Stimulated activated CD4-positive, alpha-beta T cell treated with anti-CD3 and anti-CD28 coated beads, Interleukin-4, amount 100 ng/mL, for 48 hours (primary cell): ENCODE measurements at places on chromosomes 1 and 21.

DNA sequence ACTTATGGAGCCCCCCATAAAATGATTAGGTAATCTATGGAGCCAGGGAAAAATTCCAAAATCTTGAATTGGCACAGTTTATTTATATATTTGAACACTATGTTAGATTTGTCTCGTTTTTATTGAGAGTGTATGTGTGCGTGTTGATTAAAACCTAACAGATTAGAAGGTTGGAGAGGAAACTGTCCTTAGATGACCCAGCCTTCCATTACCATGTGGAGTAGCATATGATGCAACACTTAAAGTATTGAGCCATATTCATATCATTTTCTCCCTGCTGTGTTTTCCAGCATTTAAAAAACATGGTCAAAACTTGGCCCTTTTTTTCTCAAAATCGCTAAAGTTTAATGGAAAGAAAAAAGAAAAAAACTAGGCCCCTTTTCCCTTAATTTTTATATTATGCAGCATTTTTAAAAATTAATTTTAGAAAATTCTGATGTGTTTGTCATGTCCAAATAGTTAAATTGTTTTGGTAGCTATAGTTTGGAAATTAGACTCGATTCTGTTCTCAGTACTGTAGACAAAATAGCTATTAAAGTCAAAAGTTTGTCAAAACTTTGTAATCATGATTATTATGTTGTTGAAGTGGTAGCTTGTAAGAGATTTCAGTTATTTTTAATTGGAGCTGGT is 2.3 kb downstream of the LRRC8D start:
- DNase-seq, result no peak

GRCh38 chr21:38438462-38438893 is 59.8 kb downstream of the ERG start:
- DNase-seq, result no peak

DNA sequence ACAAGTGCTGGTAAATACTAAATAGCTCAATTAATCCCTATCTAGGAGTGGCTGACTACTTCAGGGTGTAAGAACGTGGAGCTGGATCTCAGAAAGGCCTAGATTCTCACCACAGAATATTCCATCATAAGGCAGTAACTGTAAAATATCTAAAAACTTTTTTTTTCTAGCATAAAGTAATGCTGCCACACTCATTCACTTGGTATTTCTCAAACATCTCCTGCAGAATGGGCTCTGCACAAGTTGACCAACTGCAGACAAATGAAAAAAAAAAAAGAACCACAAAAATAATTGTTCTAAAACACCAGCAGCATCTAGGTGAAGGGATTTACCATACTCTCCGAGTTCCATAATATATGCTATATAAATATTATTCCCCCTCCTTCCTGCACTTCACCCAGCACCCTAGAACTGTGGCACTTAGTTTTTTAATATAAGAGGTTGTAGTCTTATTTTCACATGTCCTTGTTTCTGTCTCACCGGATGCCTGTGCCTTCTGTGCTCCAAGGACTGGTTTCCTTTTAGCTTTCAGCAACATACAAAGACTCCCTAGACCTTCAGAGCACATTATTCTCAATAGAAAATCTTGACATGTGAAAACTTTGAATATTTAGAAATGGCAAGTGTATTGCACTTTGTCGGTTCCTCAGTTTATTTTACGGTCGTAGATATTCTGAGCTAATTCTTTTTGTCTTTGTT is 8.9 kb downstream of the VSIG8 start:
- DNase-seq, result no peak

DNA sequence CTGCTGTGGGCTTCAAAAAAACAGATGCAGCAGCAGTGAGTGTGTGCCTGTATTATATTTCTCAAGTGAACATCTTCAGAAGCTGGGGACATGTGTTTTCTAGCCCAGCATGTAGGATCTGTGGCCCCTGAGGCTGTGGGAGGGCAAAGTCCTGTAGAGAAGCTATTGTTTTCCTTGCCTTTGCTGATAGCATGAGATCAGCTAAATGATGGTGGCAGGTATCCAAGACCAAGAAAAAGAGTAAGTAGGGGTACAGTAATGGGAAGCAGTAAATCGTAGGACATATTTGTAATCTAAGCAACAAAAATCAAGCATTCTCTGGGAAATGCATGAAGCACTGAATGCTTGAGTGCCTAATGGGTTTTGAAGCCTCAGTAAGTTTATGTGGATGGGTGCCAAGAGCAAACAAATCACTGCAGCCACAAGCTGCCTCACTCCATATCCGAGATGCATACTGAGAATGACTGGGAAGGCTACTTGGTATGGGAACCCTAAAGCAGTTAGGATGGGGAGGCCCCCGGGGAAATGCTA is 98.3 kb downstream of the CD58 start:
- no peak for DNase-seq

DNA sequence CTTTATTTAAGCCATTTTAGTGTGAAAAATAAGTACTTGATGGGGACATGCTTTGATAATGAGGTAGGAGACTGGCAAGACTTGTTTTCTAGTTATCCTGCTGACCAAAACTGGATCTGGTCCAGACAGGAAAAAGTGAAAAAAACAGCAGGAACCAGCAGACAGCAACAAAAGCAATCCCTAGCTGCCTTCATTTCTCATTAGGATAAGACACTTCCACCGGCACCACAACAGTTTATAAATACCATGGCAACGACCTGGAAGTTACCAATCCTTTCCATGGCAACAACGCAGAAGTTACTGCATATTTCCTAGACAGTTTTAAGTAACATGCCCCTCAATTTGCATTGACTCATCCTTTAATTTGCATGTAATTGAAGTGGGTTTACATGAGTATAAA is 993.8 kb upstream of the NCAM2 start:
- DNase-seq, result no peak

GRCh38 chr1:118984086-118984721 is 3.9 kb downstream of the TBX15 start:
- no peak for DNase-seq

- DNase-seq, result no peak
Measured at GRCh38 chr21:46048926-46049889, 48.7 kb upstream of the COL6A2 start.

GRCh38 chr21:45415943-45416611 is 11.1 kb downstream of the COL18A1 start:
- DNase-seq, result no peak

DNA sequence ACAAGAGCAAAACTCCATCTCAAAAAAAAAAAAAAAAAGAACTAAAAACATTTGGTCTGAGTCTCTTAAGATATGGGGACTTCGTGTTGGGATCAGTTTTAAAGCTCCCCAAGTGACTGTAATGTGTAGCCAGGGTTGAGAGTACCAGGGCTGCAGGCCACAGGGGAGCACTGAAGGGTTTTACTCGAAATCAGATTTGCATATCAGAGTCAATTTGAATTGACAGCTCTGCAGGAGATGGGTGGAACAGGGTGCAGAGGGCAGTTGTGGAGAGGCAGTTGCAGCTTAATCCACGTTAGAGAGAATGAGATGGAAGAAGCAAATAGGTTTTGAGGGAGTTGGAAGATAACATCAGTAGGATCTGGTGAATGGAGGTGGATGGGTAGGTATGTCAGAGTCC is 20.6 kb upstream of the ELOA start:
- DNase-seq, result no peak

- no peak for DNase-seq
Measured at GRCh38 chr1:200973937-200974657, 49.4 kb downstream of the KIF21B start.

DNA sequence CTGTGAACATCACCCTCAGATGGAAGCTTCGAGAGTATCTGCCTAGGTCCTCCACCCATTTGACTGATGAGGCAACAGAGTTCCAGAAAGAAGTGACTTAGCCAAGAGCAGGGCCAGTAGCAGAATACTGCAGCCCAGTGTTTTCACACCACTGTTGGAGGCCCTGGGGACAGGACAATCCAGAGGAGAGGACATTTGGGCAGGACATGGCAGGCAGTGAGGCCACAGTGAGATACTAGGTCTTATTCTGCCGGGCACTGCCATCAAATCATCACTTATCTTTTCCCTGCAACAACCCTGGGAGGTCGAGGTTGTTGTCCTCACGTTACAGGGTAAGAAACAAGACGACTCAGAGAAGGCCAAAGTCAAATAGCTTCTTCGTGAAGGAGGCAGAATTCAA is 5.5 kb upstream of the FOXO6 start:
- no peak for DNase-seq

- no peak for DNase-seq
Measured at GRCh38 chr1:89646259-89646658, 13.3 kb downstream of the LRRC8C start.

DNA sequence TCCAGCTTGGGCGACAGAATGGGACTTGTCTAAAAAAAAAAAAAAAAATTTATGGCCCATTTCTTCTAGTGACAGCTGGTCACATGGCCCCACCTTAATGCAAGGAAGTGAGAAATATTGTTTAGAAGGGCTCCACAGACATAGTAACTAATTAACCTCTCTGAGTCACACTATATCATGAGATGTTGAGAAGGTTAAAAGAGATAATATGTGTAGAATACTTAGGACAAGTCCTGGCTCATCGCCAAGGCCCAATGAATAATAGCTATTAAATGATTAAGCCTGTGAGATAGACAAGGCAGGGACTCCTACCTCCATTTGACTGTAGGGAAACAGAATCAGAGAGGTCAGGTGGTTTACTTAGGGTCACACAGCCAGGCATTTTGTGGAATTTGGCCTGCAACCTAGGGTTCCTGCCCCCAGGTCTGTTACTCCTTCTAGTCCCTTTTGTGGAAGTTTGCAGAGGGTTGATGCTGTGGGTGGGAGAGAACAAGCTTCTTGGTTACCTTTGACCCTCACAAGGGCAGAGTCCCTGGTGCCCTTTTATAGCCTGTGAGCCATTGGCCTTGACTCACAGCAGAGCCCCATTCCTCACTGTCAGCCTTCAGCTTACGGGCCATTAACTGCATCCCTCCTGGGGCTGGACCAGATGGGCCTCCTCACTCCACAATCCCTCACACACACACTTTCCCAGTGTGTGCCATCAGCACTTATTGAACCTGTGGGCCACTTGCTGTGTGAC is 48.5 kb downstream of the OPRD1 start:
- DNase-seq, result no peak

DNA sequence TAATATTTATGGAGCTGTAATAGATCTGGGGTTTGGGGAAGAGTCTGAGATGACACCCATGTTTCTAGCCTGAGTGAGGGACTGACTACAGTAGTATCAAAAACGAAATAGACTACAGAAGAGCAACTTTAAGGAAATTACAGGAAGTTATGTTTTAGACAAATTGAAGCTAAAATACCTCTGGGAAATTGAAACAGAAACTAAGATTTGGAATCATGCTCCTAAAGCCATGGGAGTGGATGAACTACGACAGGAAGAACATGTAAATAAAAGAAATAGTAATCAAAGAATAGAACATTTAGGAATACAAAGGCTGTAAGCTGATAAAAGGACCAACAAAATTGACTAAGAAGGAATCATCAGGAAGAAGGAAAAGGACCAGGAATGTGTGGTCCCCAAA is 68.9 kb downstream of the KIAA0319L start:
- no peak for DNase-seq

DNA sequence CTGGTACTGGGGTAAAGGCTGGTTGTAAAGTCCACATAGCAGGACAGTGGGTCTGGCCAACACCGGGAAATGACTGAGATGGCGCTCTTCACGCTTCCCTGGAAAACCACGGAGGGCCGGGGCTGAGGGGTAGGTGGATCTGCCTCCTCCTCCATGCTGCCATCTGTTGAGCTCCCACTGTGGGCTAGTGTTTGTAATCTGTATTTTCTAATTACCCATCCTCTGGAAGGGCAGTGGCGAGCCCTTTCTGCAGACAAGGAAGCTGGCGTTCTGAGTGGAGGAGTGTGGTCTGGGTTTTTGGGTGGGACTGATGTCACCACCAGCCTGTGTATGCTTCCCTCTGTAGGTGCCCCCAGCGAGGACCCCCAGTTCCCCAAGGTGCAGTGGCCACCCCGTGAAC is 34.1 kb upstream of the LHX4 start:
- no peak for DNase-seq

GRCh38 chr1:14222086-14222485 is 376.4 kb upstream of the KAZN start:
- DNase-seq, result no peak

- no peak for DNase-seq
Measured at GRCh38 chr1:14739082-14739832, 140.8 kb downstream of the KAZN start.

- DNase-seq, result no peak
Measured at GRCh38 chr1:22414244-22414751, 37.4 kb upstream of the ZBTB40 start.

GRCh38 chr1:156138458-156138867 is 14.9 kb upstream of the SEMA4A start:
- DNase-seq, result no peak

GRCh38 chr1:162319493-162320175 is 57.0 kb downstream of the SPATA46 start:
- no peak for DNase-seq

DNA sequence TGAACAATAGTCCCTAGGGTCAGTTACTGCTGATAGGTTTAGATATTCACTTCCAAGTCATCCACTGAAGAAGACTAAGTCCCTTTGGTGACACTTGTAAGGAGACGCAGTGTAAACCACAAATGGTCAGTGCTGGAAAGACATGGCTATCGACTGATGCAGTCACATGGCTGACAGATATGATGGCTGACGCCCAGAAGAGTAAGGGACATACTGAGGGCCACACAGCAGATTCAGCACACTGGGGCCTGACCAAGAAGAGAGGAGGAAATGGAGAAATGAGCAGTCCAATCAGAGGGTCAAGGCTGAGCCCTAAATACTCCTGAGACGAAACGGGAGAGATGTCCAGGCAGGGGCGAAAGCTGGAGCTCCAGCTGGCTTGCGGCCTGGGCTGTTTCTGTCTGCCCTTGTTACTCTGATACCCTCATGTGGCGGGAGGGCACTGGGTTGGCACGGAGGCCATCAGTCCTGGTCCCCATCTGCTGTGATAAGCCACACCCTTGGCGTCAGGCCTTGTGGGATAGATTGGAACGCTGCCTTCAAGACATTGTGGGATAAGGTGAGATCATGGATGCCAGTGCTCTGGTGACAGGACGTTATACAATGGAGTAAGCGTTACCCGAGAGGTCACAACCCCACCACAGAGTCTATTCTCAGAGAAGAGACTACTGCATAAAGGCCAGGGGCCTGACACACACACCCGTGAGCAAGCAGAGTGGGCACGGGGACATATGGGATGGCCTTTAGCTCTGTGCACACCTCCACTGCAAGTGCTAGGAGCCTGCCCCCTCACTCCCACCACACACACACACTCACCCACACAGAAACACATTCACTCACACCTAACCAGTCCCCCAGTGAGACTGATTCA is 158.4 kb downstream of the TRABD2B start:
- no peak for DNase-seq

- no peak for DNase-seq
Measured at GRCh38 chr1:112868191-112868590, 87.8 kb downstream of the SLC16A1 start.

DNA sequence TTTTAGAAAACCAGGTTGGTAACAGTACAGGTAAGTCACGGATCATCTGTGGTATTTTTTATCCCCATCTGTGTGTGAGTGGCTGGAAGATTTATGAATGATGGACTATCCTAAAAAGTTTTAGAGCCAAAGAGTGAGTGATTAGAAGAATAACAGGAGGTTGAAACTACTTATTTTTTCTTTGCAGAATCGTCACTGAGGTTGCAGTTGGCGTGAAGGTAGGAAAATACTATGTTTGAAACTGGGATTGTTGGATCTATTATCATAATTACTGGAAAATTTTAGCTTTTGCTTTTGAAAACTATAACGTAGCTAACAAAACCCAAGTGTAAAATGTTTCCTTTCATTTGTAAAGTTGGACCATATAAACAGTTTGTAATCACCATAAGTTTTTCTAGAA is 1.8 kb downstream of the PTBP2 start:
- DNase-seq, result no peak

- DNase-seq, result no peak
Measured at GRCh38 chr1:175499595-175500382, 243.6 kb downstream of the TNR start.
